Activated gamma-delta T cell treated with Interleukin-2 at 50 U/mL for 16 hours (primary cell): ENCODE measurements at places on chromosomes 3 and 15.

GRCh38 chr15:36810656-36811449, 231.4 kb downstream of the CDIN1 start:
- DNase-seq, result no peak

DNA sequence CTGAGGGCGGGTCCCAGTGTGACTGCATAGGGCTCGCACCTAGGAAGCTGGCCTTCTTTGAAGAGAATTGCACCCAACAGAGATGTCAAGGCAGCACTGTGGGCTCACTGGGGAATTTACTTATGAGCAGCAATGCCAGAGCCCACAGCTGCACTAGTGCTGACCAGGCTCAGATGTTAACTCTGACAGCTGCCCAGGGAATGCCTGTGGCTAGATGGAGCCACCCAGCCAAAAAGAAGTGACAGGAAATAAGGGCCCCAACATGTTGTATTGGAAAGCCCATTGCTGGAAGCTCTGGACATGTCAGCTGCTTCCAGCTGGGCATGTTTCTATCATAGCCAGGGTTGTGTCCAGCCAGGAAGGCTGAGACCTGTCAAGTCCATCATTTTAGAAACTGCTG, 90.9 kb upstream of the ZNF280D start:
- no peak for DNase-seq

- DNase-seq, result no peak
Observed at GRCh38 chr15:39709941-39710340, 72.7 kb downstream of the FSIP1 start.

DNA sequence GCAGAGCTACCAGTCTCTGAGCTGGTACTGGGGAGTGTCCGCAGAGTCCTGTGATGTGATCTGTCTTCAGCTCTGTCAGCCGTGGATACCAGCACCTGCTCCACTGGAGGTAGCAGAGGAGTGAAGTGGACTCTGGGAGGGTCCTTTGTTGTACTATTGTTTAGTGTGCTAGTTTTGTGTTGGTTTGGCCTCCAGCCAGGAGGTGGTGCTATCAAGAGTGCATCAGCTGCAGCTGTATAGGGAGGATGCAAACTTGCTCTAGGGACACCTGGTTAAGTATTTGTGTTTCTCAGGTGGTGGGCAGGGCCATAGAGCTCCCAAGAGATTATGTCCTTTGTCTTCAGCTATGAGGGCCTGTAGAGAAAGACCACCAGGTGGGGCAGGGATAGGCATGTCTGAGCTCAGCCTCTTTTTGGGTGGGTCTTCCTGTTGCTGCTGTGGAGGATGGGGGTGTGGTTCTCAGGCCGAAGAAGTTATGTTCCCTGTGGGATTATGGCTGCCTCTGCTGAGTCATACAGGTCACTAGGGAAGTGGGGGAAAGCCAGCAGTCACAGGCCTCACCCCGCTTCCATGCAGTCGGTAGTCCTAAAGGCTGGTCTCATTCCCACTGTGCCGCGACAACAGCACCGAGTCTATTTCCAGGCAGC, 443.2 kb upstream of the TBL1XR1 start:
- no peak for DNase-seq

- no peak for DNase-seq
Observed at GRCh38 chr3:69811452-69812401, 72.5 kb downstream of the MITF start.

DNA sequence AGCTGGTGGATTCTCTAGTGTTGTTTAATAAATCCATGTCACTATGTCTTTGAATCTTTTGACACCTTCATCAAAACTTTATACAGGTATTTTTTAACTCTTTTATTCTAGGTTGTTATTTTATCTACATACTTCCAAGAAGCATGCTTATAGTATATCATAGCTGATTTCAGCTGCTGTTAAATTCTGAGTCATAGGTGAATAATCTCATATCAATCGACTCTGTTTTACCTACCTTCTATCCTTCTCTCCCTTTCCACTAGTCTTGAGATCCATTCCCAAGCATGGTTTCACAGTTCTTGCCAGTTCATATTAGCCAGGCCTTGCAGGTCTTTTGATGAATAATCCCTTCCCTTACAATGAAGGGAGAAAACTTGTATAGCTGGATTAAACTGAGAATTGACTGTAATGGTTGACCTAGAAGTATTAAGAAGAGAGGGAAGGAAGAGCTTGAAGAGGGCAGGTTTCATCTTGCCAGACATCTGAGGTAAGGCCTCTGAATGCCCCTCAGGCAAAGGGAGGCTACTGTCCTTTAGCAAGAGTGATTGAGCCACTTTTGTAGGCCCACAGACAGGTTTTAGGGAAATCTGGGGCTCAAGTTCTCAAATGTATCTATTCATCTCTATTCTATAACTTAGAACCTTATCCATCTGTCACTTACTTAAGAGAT, 146.4 kb downstream of the EPHA6 start:
- no peak for DNase-seq
